ENCODE measurements at places on chromosomes 11 and 22.
A peak's percentile ranks its signal among the peaks of the same experiment; 100 is the strongest.

GRCh38 chr11:114322934-114323333 lies 26.7 kb downstream of the NNMT start:
- no peak for DNase-seq

DNA sequence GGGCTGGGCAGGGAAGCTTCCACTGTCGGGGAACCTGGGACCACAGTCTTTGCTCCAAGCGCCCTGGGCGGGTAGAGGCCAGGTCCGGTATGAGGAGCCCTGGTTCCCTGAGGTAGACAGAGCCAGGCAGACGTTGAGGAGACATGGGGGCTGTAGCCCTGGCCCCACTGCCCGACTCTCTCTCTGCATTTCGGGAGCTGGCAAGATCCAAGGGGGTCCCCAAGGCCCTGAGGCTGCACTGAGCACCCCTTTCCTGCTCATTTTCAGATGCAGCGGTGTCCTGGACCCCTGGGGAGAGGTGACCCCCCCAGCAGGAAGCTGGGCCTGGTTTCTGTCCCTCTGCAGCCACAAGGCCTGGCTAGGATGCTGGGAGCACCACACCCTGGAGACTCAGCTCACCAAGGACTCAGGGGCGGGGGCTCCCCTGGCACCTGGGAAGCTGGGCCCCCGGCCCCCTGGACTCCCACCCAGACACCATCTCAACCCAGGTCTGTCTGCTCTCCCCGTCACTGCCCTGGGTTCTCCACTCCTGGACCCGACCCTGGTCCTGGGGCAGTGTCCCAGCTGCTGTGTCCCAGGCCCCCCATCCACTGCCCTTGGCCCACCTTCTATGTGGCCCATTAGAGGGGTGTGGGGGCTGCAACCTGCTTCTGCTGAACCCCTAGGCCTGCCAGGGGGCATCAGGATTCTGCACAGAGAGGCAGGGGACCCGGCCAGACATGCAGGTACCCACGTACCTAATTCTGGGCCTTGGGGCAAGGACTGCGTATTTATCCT lies 15.0 kb upstream of the MUC6 start:
- no peak for DNase-seq

DNA sequence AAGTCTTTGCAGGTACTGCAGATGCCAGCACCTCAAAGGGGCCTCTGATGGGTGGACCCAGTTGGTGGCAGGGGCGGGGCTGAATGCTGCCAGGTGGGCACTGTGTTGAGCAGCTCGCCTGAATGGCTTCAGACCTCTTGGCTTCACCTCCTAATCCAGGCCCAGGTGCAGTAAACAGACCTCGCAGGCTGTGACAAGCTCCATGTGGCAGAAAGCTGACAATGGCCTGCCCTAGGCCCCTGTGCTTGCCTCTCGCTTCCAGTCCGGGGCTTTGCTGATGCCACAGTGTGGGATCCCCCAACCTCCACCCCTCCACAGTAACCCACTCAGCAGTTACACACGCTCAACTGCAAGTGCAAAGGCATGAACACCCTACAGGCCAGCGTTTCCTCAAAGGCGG lies 9.4 kb downstream of the IGLL1 start:
- no peak for DNase-seq

GRCh38 chr11:111355956-111356659 lies 23.0 kb downstream of the POU2AF1 start:
- DNase-seq = no peak

DNA sequence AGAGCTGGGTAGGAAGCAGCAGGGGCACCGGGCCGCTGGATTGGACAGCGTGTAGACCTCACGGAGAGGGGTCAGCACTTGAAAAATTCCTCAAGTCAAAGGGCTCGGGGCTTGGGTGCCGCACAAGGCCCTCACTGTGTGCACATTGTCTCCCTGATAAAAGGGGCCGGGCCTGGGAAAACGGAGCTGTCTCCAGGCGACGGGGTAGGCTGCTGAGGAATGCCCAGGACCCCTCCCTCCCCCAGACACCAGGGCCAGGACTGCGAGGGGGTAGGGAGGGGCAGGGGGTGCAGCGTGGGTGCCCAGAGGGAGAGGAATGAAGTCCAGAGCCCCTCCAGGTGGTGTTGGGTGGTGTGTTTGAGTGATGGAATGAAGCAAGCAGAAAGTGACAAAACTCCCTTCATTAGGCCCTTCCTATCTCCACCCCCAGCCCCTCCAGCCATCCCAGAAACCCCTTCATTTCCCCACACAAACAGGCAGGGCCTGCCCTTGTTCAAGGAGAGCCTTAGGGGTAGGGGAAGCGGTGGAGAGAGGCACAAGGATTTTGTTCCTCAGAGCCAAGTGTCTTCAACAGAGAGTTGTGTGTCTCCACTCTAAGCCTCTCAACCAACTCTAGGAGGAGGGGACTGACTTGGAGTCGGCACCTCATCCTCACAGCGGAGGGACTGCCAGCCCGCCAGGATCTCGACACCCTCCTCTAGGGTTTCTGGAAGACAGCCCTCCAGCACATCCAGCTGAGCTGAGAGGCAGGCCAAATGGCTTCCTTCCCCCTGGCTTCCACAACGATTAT lies 63.9 kb downstream of the SYN3 start:
- no peak for DNase-seq

DNA sequence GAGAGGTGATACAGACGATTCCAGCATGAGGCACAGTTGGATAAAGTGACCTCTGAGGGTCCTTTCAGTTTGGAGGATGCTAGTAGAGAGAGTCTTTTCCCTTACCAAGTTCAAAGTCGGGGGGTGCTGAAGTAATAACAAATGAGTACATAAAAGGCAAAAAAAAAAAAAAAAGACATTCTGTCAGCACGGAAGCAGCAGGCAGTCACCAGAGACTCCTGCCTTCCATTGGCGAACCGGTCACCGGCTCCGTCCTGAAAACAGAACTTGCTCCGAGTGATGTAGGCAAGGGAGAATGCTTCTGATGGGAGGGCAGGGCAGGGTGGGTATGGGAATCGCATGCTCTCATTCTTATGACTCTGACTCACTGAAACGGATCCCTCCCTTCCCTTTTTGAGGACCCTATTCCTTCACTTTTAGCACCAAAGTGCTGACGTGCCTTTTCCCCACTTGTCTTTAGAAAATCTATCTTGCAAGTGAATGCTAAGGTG lies 65.9 kb downstream of the PRR5L start:
- DNase-seq = no peak

- DNase-seq = no peak
Measured at GRCh38 chr11:129458278-129458677, 82.6 kb downstream of the BARX2 start.

GRCh38 chr11:20099527-20099926 lies 60.7 kb downstream of the DBX1 start:
- DNase-seq = peak; percentile 21

GRCh38 chr11:36775130-36775529 lies 177.1 kb upstream of the RAG2 start:
- DNase-seq = no peak

DNA sequence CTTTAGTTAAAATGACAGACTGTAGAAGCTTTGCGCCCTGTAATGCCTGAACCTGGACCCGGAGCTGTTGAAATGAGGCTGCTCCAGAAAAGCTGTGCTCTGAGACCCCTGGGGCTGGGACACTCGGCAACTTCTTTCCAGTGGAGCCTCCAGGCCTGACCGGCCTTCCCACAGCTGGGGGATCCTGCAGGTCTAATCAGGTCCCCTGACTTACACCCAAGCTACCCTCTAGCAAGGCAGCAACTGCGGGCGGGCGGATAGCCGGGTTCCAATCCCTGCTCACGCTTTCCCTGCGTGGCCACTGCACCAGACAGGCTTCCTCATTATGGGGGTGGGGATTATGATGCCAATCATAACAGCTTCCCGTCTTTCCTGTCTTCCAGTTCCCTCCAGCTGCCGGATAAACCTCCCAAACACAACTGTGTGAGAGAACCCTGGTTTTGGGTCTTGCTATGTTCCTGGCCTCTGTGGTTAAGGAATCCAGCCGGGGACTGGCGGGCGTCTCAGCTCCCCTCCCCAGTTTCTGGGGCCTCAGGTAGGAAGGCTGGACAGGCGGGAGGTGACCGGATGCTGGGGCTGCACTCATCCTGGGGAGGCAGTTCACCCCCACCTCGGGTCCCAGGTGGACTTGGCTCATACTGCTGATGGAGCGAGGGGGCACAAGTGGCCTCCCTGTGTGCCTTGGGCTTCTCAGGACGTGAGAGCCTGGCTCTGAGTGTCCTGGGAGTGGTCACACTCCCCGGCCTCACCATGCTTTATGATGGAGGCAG lies 38.6 kb downstream of the PARVG start:
- DNase-seq = no peak

- DNase-seq = no peak
Measured at GRCh38 chr11:11010624-11011127, 152.8 kb upstream of the ZBED5 start.

DNA sequence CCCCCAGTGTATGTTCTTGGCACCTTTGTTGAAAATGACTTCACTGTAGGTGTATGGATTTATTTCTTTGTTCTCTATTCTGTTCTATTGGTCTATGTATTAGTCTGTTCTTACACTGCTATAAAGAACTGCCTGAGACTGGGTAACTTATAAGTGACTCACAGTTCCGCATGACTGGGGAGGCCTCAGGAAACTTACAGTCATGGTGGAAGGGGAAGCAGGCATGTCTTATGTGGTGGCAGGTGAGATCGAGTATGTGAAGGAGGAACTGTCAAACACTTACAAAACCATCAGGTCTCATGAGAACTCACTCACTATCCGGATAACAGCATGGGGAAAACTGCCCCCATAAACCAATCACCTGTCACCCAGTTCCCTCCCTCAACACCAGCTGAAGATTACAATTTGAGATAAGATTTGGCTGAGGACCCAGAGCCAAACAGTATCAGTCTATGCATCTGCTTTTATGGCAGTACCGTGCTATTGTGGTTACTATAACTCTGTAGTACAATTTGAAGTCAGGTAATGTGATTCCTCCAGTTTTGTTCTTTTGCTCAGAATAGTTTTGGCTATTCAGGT lies 836.2 kb downstream of the DLG2 start:
- DNase-seq = no peak

GRCh38 chr22:28222976-28223745 lies 304.1 kb upstream of the PITPNB start:
- DNase-seq = no peak

DNA sequence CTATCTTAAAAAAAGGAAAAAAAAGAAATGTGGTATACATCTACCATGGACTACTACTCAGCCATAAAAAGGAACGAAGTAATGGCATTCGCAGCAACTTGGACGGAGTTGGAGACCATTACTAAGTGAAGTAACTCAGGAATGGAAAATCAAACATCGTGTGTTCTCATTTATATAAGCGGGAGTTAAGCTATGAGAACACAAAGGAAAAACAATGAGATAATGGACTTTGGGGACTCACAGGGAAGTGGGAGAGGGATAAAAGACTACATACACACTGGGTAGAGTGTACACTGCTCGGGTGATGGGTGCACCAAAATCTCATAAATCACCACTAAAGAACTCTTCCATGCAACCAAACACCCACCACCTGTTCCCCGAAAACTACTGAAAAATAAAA lies 11.8 kb downstream of the RAB6A start:
- no peak for DNase-seq

DNA sequence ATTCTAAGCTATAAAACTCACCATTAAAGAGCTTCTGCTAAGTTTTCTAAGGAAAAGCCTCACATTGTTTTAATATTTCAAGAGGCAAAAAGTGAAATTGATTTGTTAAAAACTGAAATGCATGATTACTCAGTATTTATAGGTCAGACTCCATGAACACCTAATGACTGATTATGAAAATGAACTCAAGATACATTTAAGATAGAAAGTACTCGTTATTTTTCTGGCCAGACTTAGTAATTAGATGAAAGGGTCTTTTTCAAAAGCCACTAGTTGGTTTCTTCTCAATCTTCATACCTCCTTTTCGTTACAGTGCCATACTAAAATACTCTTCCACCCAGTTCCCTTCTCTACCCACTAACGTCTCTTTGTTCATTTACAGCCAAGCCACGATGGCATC lies 56.3 kb downstream of the VSIG10L2 start:
- DNase-seq = peak; percentile 5

DNA sequence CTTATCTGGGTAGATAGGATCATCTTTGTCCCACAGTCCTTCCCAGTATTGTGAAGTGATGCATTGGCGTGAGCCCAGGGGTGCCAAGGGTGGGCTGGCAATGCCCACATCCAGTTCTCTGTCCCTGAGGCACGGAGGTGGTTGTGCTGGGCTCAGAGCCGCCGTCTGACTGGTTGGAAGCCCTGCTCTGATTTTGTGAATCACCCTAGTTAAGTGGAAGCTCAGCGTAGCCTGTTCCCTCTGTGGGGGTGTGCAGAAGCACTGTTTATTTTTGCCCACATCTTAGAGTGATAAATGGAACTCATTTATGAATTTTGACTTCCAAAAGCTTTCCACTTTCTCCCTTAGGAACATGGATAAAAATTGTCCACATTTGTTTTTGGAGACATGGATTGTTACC lies 13.6 kb downstream of the BCR start:
- no peak for DNase-seq

- DNase-seq = no peak
Measured at GRCh38 chr11:68352591-68352990, 40.2 kb downstream of the LRP5 start.

DNA sequence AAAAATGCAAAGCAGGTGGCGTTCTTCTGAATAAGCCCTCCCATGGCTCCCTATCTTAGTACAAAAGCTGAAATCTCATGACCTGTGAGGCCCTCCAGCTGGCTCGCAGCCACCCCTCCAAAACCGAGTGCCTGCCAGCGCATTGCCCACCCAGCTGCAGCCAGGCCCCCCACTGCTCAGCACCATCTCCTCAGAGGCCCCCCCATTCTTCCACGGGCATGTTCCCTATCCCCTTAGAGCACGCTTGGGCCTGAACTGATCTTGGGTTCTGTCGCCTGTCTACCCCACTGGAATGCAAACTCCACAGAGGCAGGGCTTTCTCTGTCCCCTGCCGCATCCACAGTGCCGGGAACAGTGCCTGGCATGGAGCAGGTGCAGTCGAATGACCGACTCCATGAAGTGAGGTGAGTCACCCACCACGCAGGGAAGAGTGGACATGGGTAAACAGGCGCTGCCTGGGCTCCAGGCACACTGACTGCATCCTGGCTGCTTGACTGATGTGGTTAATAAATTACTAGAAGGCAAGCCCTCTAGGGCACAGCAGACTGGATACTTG lies 11.3 kb upstream of the EFCAB6 start:
- no peak for DNase-seq

DNA sequence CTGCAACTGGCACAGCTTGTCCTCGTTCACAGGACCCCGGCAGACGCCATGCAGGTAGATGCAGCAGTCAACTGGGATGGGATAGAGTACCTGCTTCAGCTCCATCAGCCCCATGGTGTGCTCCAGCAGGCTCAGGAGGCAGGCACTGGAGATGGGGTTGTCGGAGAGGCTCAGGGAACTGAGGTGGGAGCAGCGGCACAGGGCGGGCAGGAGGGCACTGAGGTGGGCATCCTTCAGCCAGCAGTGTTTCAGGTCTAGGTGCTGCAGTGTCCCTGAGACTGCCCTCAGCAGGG lies 8.7 kb upstream of the TOP3B start:
- no peak for DNase-seq

Data from activated CD4-positive, alpha-beta T cell treated with anti-CD3 and anti-CD28 coated beads, Interleukin-2, Interleukin-6, amounts not matched to agents 100 ng/mL and 50 ng/mL, durations not matched to agents 16 hours and 8 hours (primary cell).